ENCODE measurements at places on chromosomes 13 and 19.

GRCh38 chr13:33016414-33017322, at the start of gene KL:
Gene KL (plus strand): TSS chr13:33016423. CDS start chr13:33016441, 18 bp downstream.
- no peak for DNase-seq

GRCh38 chr13:68160466-68160865, 930.3 kb upstream of the PCDH9 start:
- DNase-seq: no peak

GRCh38 chr19:55487924-55488687, at the start of gene SSC5D:
Gene SSC5D (plus strand): TSS chr19:55488436. CDS start chr19:55488590, 154 bp downstream.
- no peak for DNase-seq

DNA sequence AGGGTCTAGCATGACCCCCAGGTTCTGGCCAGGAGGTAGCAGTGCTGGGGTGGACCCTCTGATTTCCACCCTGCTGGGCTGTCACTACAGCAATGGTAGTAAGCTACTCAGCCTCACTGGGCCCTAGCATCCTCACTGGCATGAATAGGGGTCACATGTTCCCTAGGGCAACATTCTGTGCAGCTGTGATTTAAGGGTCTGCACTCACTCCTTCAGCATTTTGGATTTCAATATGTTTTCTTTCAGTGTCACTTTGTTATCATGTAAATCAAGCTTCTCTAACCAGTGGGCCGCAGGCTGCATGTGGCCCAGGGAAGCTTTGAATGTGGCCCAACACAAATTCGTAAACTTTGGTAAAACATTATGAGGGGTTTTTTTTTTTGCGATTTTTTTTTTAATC, 57.8 kb downstream of the SPATA13 start:
- no peak for DNase-seq

GRCh38 chr13:46905249-46905648, 8.4 kb upstream of the HTR2A start:
- no peak for DNase-seq

- no peak for DNase-seq
Observed at GRCh38 chr19:57850553-57851017, 926 bp downstream of the ZNF587 start.

DNA sequence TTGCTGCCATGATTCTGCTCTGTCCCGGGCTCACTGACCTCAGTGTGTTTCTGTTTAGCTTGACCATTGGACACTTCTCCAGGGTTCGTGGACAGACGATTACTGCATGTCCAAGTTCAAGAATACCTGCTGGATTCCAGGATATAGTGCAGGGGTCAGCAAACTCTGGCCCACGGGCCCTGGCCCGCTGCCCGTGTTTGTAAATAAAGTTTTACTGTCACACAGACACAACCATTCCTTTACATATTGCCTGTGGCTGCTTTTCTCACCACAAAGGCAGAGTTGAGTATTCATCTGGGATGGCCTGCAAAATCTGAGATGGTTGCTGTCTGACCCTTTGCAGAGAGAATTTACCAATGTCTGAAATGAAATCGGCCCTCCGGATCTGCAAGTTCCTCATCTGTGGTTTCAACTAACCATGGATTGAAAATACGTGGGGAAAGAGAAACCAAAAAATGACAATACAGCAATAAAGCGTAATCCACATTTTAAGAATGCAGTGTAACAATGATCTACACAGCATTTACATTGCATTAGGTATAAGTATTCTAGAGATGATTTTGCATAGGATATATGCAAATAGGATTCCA, 25.9 kb upstream of the F2RL3 start:
- DNase-seq: no peak

DNA sequence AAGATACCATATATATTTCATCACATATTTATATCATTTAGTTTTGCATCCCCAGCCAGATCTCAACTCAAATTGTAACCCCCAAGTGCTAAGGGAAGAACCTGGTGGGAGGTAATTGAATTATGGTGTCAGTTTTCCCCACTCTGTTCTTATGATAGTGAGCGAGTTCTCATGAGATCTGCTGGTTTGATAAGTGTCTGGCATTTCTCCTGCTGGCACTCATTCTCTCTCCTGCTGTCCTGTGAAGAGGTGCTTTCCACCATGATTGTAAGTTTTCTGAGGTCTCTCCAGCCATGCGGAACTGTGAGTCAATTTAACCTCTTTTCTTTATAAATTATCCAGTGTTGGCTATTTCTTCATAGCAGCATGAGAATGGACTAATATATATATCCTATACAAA, 462.5 kb upstream of the SLITRK5 start:
- no peak for DNase-seq

DNA sequence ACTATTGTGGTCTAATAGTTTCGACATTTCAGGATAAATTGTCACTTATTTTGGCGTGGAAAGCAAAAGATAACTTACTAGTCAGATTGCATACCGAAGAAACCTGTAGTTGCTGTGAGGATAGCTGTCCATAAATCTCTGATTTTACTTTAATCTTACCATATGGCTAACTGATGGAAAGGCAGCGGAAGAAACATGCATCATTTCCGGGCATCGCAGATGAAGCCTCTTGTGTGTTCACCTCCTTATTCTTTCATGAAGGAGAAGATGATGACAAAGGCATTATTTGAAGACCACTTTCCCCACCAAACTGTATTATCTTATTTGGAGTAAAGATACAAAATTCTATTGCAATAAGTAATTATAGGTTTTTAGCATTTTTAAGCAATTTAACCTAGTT, 763.6 kb upstream of the SLITRK6 start:
- DNase-seq: no peak

GRCh38 chr19:42191855-42192254, 25.6 kb downstream of the DEDD2 start:
- no peak for DNase-seq

All from NCI-H1417 treated with DMSO at 0.1 percent for 48 hours (cell line).